Posterior vena cava (tissue), 2 donors: ENCODE measurements at places on chromosomes 5 and 9.
A peak's percentile ranks its signal among the peaks of the same experiment; 100 is the strongest.

GRCh38 chr5:151243564-151243963 lies 9.4 kb upstream of the GM2A start:
- DNase-seq: peak; percentile 31

DNA sequence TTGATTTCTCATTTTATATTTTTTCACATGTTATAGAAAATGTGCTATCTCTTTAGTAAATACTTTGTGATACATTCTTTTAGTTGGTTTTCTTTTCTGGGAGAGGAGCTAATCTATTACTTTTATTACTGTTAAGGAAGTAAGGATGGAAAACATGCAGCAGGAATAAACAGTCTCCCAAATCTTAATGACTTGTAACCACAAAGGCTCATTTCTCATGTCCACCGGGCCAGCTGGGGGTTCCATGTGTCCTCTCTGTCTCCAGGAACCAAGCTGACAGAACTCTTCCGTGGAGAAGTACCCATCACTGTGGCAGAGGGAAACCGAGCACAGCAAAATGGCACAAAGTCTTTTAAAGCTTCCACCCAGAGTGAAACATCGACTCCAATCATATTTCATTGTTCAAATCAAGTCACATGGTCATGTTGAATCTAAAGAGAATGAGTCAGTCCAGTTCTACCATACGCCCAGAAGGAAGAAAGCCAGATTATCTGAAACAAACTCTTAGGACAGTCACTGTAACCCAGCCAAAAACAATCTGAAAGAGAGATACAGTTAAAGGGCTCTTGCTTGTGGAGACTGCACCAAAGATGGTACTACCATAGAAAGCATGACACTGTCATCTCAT lies 97.1 kb upstream of the CDH6 start:
- DNase-seq: no peak

- no peak for DNase-seq
Observed at GRCh38 chr5:148397968-148398595, 14.3 kb downstream of the FBXO38 start.

- no peak for DNase-seq
Observed at GRCh38 chr5:148805326-148806290, 20.8 kb upstream of the ADRB2 start.

GRCh38 chr5:116420540-116420939 lies 154.1 kb downstream of the SEMA6A start:
- no peak for DNase-seq

- no peak for DNase-seq
Observed at GRCh38 chr5:84816746-84817547, 432.3 kb upstream of the EDIL3 start.

DNA sequence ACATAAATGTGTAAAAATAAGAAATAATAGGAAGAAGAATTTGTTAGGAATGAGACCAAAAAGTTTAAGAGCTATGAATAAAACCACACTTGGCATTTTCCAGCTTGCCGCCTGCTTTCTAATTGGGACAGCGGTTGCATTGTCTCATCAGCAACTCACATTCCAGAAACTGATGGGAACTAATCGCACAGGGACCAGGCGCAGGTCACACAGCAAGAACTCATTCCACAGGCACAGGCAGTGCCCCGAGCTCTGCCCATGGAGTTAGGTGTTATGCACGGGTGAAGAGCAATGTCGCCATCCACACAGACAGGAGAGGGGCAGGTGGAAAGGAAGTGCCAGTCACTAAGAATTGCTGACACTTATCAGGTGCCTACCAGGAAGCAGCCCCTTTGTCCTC lies 279.9 kb downstream of the NSG2 start:
- peak; percentile 37 for DNase-seq

GRCh38 chr5:134460551-134460950 lies 48.9 kb upstream of the CDKN2AIPNL start:
- DNase-seq: no peak

DNA sequence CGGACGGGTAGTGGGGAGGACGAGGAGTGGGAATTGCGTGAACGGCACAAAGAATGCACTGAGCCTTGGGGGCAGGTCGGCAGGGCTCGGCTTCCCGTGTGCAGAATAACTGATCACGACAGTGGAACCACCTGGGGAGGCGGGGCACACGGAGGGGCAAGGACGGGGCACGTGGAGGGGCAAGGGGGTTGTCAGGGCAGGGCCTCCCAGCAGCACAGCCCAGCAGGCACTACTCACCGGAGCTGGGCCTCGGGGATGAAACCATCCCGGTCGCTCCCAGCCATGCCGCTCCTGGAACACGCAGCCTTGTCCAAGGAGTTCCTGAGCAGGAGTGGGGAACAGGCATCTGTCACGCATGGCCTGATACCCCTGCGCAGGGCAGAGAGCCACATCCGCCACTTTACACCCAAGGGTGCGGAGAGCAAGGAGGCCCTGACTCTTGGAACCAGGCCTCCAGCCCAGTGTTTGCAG lies 33.4 kb downstream of the SARDH start:
- DNase-seq: peak; percentile 61

DNA sequence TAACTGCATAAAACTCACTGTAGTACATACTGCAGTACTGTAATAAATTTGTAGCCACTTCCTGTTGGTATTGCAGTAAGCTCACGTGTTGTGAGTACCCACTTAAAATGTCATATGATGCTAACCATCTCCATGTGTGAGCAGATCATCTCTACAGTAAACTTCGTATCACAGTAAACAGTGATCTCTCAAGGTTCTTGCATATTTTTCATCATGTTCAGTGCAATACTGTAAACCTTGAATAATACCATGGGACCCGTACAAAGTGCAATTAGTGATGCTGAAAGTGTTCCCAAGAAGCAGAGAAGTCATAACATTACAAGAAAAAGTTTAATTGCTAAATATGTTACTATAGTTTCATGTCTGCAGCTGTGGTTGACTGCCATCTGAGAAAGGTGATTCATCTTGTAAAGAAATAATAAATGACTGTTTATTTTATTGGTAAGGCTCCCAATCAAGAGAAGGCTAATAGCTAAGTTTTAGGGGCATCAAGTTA lies 253.8 kb upstream of the POU5F2 start:
- no peak for DNase-seq

DNA sequence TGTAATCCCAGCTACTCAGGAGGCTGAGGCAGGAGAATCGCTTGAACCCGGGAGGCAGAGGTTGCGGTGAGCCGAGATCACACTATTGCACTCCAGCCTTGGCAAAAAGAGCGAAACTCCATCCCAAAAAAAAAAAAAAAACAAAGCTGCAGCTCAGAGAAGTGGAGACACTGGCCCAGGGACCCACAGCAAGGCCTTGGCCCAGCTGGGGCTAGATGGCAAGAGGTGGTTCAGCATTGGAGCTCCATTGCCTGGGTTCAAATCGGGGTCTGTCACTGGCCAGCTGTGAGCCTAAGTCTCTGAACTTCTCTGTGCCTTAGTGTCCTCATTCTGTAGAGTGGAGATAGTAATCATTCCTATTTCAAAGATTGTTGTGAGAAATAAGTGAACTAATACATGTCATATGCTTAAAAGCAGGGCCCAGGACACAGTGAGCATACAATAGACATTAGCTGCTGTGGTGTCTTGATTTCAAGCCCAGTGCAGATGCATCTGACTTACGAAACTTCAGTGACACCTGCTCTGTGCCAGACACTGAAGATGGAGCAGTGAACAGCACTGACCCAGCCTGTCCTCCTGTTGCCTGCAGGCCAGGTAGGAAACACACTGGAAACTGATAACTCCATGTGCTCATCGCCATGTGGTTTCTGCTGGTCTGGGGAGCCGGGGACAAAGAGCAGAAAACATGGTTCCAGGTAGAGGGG lies 127.7 kb downstream of the C9orf50 start:
- DNase-seq: no peak

GRCh38 chr5:11346336-11346735 lies 557.9 kb downstream of the CTNND2 start:
- no peak for DNase-seq

DNA sequence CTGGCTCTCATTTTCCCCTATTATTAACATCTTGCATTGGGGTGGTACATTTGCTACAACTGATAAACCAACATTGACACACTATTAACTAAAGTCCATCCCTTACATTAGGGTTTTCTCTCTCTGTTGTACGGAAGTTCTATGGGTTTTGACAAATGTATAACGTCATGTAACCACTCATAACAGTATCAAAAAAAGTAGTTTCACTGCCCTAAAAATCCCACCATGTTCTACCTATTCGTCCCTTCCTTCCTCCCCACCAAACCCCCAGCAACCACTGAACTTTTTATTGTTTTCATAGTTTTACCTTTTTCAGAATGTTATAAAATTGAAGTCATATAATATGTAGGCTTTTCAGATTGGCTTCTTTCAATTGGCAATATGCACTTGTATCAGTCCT lies 40.1 kb downstream of the MLLT3 start:
- DNase-seq: no peak

DNA sequence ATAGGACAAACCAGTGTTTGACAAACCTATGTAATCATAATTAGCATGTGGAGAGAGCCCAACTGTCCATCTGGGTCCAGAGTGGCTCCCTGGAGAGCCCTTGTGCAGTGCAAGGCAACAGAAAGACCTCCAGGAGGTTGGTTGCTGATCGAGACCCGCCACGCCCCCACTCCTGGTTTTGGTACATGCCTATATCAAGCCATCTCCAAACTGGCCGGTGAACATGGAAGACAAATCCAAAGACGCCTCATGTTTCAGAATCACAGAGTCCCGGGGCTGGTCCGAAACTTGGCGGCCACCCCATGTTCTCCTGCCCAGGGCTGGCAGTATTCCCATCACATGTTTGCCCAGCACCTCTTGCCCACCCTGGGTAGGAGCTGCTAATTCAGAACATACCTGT lies 140.2 kb downstream of the PAX5 start:
- DNase-seq: no peak

GRCh38 chr9:20065046-20065445 lies 276.2 kb upstream of the SLC24A2 start:
- DNase-seq: no peak

- DNase-seq: no peak
Observed at GRCh38 chr9:109176386-109176785, 9.3 kb upstream of the FRRS1L start.

GRCh38 chr9:125654121-125654520 lies 52.9 kb downstream of the MAPKAP1 start:
- no peak for DNase-seq

- no peak for DNase-seq
Observed at GRCh38 chr5:139394654-139395566, at the start of gene PROB1. PROB1 (minus strand) TSS chr5:139395104; CDS start chr5:139395081, 23 bp downstream.

- no peak for DNase-seq
Observed at GRCh38 chr5:88734983-88735382, 148.0 kb downstream of the MEF2C start.

GRCh38 chr9:105385381-105385985 lies 62.4 kb upstream of the FSD1L start:
- no peak for DNase-seq

- DNase-seq: peak; percentile 13
Observed at GRCh38 chr9:113356686-113357292, 7.4 kb downstream of the BSPRY start.

DNA sequence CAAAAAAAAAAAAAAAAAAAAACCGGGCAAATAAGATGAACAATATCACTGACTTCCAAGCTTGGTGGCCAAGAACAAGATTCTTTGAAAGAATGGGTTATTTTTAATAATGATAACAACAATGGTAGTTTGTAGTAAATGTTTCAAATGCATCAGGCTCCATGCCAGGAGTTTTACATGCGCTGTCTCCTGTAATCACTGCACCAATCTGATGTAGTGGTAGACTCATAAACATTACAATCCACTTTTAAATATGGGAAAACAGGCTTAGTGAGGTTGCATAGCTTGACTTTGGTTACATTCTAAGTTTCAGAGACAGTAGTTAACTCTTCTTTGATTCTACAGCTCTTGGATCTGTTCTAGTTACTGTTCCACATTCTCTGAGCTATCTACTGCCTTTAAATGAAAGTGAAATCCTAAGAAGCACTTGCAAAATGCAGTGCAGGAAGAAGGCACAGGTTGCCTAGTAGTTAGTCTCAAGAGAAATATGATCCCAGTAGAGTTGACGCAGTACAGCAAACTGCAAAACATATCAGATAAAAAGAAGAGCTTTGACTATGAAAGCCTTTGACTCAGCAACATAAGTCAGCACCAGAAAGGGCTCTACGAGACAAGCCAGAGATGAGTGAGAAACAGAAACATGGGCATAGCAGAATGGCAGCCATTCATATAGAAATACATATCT lies 62.1 kb downstream of the PDE4D start:
- no peak for DNase-seq

- no peak for DNase-seq
Observed at GRCh38 chr5:17260549-17260948, 43.1 kb downstream of the BASP1 start.

DNA sequence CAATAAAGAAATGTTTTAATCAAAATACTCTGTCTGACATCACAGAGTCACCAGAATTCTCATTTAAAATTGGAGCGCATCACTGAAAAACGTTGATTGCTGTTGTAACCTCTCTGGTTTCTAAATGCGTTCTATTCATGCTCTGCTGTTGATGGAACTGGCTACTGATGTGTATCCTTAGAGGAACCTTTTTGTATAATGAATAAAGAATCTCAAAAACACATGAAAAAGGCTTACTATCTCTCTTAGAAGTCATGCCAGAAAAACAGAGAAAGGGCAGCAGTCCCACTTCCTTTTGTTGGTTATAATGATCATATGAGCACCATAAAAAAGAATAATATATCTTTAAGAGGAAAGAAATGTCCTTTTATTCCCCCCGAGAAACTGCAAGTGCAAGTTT lies 615.5 kb downstream of the TLE1 start:
- DNase-seq: no peak

DNA sequence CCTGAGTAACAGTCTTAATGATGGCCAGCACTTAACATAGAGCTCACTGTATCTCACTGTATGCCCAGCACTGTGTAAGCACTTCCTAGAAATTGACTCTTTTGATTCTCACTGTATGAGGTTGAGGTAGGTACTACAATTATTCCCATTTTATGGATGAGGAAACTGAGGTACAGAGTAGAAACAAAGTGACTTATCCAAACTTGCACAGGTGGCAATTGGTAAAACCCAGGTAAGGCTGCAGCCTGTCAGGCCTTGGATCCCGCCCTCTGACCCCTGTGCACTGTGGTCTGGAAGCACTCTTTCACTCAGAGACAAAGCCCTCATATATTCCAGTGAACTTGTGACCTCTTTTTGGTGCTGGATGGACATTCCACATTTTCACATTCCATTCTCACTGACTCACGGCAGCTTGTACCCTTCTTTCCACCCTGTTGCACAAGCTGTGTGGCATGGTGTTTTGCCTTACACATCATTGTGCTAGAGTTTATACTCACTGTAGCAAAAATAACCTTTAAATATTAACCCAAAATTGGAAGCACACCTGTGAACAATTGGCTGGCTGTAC lies 21.7 kb downstream of the ANKRD55 start:
- no peak for DNase-seq

GRCh38 chr5:137218896-137219295 lies 280.2 kb downstream of the SPOCK1 start:
- DNase-seq: no peak

DNA sequence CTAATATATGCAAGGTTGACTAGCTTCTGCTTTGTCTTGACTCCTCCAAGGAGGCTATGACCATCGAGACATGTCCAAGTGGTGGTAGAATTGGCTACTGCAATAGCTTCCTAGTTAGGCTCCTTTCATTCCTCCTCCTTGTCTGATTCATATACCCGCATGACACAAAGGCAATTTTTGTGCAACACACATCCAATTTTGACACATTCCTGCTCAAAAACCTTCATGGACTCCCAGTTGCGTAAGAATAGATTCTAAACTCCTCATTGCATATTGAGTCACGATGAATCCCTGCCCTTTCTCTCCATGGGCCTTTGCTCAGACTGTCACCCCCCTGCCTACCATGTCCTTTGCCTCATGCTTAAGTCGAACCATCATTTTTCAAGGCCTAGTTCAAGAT lies 344.5 kb downstream of the ACTL7B start:
- no peak for DNase-seq
